GM23338 (cell line): ENCODE measurements at places on chromosomes 3 and 15.

- peak; percentile 60 for DNase-seq
These were observed 126.2 kb upstream of the ATP10A start for GRCh38 chr15:25989327-25989726.

GRCh38 chr3:165669504-165669903 lies 167.7 kb downstream of the BCHE start:
- DNase-seq: no peak

DNA sequence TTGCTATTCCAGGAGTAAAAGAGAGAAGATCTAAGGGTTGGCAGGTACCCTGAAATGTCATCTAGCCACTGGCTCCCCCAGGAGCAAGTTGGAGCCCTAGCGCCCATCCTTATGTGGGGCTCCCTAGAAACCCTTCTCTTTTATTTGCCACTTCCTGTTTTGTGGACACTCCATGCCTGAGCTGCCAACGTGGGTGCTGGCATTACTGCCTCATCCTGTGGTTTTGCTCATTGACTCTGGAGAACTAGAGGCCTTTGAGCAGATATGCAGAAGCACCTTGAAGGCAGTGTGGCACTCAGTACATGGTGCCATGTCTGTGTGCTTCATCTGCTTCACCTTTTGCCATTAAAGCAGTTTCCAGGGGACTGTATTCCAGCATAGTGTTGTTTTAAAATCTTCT lies 8.1 kb downstream of the EDEM1 start:
- DNase-seq: no peak

DNA sequence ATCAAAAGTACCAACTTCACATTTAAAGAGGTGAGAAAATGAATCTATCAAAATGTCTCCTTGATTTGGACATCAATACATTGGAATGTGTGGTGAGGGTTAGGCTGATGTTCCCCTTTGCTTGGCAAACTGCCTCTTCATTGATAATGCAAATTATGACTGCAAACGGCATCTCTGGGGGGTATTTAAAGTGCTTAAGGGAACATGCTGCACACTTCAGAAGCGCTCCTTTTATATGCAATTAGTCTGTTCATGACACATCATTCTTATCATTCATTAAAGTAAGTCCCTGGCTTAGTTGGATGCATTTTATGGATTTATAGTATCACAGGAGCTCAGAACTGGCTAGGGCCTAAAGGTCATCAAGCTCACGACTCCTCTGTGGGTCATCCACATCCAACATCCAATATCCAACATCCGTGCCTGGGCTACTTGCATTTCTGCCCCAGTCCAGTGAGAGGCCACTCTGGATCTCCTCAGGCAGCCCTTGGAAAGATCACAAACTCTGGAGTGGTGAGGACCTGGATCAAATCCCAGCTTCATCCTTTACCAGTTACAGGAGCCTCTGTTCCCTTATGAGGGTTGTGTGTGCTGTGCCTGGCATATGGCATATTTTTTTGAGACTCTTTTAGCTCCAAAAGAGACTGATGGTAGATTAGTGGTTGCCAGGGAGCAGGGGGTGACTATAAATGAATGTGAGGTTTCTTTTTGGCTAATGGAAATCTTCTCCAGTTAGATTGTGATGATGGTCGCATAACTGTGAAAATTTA lies 136.8 kb upstream of the FOXB1 start:
- DNase-seq: no peak

- DNase-seq: no peak
These were observed 833 bp upstream of the SLC22A13 start for GRCh38 chr3:38264779-38265178.

DNA sequence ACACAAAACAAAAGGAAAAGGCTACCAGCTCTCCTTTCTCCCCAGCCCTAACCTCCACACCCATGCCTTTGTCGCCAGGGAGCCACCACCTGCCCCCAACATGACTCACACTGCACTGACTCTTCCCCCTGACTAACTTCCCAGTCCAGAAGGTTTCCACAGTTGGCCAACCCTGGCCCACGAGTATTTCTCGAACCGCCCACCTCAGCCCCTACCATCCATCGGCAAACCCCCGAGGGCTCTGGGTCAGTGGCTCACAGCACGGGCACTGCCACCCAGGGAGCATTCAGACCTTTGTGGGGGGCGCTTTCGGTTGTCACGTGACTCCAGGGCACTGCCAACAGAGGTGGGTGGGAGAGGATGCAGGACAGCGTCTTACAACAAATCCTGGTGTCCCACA lies 152.3 kb downstream of the LRRC28 start:
- DNase-seq: no peak

DNA sequence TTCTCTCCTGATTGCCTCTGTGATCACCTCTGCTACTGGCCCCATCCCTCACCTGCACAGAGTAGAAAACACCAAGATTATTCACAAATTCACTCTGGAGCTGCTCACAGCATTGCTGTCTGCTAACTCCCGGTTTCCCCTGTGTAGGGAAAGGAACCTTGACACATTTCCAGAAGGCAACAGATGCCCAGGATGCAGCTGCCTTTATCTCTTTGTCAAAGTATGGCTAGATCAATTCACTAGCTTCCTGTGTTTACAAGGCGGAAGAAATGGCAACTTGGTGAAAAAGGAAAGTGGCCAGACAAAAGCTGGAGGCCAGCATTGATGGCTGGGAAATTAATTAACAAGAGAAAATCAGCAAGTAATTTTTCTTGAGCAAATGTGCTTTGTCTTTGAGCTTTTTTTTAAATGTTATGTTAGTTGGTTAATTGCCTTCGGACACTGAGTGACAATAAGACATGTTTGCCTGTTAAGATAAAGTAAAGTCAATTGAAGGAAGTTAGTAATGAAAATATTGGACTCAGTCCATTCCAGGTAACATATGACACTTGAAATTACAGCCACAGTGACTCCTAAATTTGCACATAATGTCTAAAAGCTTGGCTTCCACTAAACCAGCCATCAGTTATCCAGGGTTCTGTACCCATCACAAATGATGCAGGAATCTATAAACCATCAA lies 394.6 kb upstream of the IL12A start:
- DNase-seq: no peak

GRCh38 chr15:49860101-49860500 lies 239.3 kb downstream of the DTWD1 start:
- no peak for DNase-seq
